ENCODE measurements at places on chromosomes 3 and 15.

GRCh38 chr15:100995471-100996430, 76.6 kb downstream of the LRRK1 start:
- no peak for DNase-seq

- DNase-seq: no peak
These were observed 16.1 kb upstream of the CACNA1D start for GRCh38 chr3:53478166-53478830.

DNA sequence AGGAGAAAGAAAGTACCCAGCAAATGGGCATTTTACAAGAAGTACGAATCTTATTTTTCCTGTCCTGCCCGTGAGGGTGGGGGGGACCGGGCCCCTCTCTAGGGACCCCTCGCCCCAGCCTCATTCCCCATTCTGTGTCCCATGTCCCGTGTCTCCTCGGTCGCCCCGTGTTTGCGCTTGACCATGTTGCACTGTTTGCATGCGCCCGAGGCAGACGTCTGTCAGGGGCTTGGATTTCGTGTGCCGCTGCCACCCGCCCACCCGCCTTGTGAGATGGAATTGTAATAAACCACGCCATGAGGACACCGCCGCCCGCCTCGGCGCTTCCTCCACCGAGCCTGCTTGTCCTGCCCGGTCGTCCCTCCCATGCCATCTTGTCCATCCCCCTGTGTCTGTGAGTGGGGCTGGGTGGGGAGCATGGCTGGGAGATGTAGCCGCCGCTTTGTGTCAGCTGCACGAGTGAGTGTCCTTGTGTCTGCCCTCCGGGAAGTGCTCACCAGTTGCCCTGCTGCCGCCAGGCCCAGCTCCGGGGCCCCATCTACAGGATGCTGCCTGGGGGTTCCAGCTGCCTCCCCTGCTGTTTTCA, 9.7 kb upstream of the LMAN1L start:
- DNase-seq: no peak

DNA sequence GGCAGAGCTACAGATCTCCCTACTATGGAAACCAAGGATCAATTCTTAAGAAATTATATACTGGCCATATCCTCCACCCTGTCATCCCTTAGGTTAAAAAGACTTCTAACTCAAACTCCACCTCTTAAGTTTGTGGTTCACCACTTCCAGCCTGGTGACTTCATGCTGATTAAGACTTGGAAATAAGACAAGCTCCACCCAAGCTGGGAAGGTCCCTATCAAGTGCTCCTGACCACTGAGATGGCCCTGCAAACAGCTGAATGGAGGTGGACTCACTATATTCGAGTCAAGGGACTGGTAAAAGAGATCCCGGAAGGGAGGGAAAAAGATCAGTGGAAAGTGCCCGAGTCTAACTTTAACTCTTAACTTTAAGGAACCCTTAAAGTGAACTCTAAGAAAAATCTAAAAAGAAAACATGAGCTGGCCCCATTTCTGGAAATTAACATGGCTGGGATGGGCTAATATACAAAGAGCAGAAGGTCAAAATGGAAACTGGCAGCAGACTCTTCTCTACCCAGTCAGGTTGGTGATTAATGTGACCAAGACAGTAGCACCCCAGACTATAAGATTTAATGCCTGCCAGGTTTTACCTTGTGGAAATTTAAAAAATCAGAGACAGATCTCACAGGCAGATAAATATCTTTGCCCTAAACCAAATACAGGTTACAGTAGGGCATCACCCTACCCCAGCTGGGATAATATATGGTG, 43.9 kb downstream of the PPCDC start:
- DNase-seq: no peak

DNA sequence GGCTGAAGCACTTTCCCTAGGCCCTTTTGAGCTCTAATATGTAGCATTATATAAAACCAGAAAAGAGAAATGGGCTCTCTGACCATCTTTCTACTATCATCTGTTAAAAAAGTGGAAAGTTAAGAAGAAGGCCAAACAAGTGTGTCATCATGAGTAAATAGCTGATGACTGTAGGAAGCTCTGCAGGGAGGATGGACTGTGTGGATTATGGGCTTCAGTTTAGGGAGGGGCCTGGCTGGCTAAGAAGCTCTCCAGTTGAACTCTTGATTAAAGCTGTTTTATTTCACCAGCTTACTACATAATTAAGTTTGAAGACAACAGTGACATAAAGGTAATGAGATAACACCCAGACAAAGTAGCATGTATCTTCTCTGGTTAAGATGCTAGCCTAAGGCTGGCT, 30.6 kb downstream of the INTS14 start:
- DNase-seq: no peak

GRCh38 chr15:72472992-72473610, 1.0 kb upstream of the ARIH1 start:
- DNase-seq: peak; percentile 11

- DNase-seq: no peak
These were observed 13.8 kb downstream of the CORO2B start for GRCh38 chr15:68592544-68592943.

- DNase-seq: no peak
These were observed 6.0 kb downstream of the PRC1 start for GRCh38 chr15:90988296-90988695.

- DNase-seq: no peak
These were observed 186.0 kb upstream of the LPP start for GRCh38 chr3:187967993-187968392.

Measured in forelimb muscle (tissue), 1 donor.